ENCODE measurements at places on chromosomes 3 and 15.

DNA sequence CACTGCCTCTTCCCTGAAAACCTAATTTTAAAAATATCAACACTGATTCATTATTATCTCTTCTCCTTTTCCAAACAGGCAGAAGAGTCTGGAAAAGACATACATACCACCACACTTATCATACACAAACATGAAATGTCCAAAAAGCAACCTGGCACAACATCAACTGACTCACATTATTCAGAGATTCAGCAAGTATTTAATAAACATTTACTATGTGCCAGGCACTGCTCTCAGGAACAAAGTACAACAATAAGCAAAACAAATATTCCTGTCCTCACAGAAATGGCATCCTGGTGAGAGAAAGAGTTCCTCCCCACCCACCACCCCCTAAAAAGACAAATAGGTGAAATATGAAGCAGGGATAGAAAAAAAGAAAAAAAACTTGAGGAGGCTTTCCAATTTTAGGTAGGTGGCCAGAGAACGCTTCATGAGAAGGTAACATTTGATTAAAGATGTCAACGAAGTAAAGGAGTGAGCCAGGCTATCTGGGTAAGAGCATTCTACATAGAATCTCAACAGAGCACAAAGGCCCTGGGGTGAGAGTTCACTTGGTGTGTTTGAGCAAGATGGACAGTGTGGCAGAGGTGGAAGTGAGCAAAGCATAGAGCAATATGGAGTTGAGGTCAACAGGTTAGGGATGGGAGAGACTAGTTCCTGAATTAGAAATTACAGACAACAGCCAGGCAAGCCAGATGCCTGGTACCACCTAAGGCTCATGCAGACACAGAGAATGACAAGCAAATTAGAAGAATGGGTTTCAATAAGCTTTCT lies 141.7 kb downstream of the OSBPL10 start:
- no peak for DNase-seq

GRCh38 chr3:45647148-45647619 lies 42.0 kb upstream of the SACM1L start:
- no peak for DNase-seq

- DNase-seq, result no peak
These were observed 41.7 kb upstream of the ADAMTS17 start for GRCh38 chr15:100383302-100384107.

GRCh38 chr15:37537802-37538201 lies 396.6 kb upstream of the TMCO5A start:
- no peak for DNase-seq

GRCh38 chr3:102745881-102746280 lies 311.1 kb downstream of the ZPLD1 start:
- no peak for DNase-seq

DNA sequence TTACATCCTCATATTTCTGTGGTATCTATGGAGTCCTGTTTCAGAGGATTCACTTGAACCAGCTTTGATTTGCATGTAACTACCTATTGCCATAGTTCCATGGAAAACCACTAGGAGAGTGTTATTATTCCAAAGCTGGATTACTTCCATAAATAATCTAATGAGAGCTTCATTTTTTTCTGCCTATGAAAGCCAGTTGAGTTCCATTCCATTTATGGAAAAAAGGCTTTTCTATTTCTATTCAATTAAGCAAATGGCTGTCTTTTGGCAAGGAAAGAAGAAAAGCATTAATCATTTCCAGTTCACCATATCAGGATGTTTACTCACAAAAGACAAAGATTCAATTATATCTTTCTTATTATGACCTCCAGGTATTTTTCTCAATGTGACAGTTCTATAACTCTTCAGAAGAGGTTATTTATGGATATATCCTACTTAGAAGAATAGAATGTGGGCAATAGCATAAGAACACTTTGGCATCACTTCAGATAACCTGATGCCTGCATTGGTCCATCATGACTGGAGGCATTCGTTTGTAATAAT lies 259.9 kb upstream of the ZPLD1 start:
- DNase-seq, result no peak

DNA sequence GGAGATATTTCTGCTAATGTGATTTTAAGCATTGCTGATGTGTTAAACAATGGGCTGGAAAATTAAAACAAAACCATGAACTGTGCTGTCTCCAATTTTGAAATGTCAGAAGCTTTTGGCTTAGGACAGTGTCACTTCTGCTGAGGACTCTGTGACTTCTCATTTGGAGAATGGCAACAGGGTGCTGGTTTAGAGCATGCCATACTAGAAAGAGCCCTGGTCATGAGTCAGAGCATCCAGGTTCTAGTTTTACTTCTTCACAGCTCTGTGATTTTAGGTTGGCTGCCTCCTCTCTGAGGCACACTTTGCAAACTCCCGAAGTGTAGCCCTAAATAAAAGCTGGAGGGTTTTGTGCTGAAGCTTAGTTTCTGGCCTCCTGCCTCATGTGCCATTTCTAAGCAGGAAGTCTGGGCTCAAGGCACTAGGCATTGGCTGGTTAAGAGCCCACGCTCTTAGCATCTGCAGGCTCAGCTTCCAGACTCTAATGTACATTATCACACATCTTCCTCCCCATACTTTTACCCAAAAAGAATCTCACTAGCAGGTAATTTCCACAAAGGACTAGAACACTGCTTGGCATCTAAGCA lies 193.8 kb downstream of the CNTN3 start:
- no peak for DNase-seq

GRCh38 chr15:38454696-38455090 lies 766 bp downstream of the FAM98B start:
- no peak for DNase-seq

DNA sequence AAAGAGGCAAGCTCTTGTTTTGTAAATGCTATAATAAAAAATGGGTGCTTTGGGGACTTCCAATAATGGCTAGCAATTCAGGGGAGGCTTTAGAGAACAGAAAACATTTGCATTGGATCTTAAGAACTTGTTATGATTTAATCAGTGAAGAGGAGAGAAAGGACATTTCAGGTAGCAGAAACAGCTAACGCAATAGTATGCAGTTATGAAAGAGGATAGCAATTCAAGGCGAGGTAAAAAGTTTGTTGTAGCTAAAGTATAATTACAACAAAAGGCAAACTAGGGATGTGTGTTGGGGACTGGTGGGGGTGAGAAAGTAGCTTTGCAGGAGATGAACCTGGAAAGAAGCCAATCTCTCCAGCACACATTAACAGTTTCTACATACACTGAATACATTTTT lies 558.7 kb upstream of the SEMA6D start:
- no peak for DNase-seq

GRCh38 chr15:52225230-52225629 lies 34.0 kb upstream of the GNB5 start:
- no peak for DNase-seq

DNA sequence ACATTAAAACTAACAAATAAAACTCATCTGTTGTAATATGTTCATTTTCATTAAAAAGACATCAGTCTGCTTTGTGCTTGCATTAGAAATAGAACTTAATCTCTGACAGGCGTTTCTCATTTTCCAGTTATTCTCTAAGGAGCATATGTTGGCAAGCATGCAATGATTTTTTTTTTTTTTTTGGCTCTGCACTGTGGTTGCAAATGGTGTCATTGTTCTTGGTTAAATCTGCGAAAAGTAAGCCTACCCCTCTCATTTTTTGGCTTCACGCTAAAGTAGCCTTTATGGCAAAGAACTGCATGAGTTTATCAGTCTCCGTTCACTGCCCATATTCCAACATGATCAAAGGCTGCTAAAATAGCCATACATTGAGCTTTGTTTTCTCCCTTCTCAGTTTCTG lies 403.2 kb downstream of the MECOM start:
- no peak for DNase-seq

GRCh38 chr3:42051384-42052131 lies 39.6 kb upstream of the TRAK1 start:
- DNase-seq, result no peak

- DNase-seq, result no peak
These were observed 299.1 kb upstream of the MCTP2 start for GRCh38 chr15:93932164-93932776.

GRCh38 chr3:151580591-151580990 lies 119.7 kb upstream of the IGSF10 start:
- DNase-seq, result no peak

GRCh38 chr3:33103480-33103879 lies 6.5 kb upstream of the GLB1 start:
- DNase-seq, result no peak

DNA sequence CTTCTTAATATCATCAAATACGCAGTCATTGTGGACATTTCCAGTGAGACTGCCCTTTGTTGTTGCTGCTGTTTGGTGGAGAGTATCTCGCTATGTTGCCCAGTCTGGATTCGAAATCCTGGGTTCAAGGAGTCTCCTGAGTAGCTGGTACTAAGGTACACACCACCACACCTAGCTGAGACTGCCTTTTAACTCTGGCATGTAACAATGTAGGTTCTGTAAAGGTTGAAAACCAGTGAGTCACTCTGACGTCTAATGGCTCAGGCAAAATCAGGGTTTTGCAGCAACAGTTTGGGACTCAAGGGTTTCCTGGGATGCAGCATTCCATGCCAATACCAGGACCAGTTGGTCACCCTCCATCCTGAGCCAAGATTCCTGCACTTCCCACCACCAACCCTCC lies 52.2 kb downstream of the AQP9 start:
- no peak for DNase-seq

DNA sequence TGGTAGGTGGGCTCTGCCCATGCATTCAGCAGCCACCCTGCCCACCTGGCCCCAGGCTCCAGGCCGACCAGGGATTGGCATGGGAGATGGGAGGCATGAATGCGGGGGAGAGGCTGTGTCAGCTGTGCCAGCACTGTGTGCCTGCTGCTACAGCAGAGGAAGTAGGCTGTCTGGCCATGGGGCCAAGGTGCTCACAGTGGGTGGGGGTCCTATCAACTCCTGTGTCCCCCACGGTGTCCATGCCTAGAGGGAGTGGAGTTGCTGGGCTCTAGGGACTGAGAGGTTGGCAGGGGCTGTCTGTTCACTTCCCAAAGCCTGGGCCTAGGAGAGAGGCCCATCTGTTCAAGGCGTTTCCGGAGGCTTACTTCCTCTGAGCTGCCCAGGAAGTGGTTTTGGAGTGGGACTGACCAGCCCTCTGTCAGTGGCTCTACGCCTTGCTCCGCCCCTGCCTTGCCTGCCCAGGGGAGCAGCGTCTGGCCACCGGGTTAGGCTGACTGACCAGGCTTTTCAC lies 5.8 kb downstream of the PRKCD start:
- DNase-seq, result no peak

- DNase-seq, result no peak
These were observed 111.3 kb downstream of the ISL2 start for GRCh38 chr15:76447728-76448441.

- DNase-seq, result no peak
These were observed 80.9 kb upstream of the RPL32 start for GRCh38 chr3:12922306-12922705.

DNA sequence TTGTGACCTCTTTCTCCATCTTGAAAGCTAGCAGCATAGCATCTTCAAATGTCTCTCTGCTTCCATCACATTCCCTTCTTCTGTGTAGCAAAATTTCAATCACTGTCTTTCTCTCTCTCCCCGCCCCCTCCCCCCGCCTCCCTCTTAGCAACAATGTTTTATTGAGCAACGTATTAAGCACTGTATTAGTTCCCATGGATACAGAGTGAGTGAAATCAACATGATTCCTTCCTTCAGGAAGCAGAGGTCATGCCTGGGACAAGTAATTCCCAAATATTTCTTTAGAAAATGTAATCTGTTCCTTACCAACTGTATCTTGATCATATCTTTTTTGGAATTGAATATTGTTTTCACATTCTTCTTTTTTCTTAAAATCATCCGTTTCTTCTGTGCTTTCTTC lies 373.7 kb upstream of the NECTIN3 start:
- DNase-seq, result no peak

DNA sequence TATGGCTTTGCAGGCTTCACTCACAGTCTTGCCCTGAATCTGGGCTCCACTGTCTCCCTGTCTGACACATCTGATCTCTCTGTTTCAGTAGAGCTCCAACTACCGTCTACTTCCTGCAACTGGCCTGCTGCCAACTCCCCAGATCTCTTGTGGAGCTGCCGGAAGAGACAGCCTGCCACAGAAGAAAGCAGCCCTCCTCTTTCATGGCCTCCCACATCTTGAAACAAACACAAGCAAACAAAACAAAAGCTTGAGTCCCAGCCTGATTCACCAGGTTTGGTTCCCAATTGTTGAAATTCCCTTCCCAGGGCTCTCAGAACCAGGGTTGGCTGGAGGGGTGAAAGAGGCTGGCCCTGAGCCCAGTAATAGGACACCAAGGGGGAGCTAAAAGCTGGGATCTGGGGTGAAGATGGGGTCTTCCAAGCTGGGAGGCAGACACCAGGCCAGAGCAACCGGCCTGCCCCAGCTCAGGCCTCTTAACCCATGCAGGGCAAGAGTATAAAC lies 55.3 kb upstream of the CA12 start:
- peak; percentile 40 for DNase-seq

DNA sequence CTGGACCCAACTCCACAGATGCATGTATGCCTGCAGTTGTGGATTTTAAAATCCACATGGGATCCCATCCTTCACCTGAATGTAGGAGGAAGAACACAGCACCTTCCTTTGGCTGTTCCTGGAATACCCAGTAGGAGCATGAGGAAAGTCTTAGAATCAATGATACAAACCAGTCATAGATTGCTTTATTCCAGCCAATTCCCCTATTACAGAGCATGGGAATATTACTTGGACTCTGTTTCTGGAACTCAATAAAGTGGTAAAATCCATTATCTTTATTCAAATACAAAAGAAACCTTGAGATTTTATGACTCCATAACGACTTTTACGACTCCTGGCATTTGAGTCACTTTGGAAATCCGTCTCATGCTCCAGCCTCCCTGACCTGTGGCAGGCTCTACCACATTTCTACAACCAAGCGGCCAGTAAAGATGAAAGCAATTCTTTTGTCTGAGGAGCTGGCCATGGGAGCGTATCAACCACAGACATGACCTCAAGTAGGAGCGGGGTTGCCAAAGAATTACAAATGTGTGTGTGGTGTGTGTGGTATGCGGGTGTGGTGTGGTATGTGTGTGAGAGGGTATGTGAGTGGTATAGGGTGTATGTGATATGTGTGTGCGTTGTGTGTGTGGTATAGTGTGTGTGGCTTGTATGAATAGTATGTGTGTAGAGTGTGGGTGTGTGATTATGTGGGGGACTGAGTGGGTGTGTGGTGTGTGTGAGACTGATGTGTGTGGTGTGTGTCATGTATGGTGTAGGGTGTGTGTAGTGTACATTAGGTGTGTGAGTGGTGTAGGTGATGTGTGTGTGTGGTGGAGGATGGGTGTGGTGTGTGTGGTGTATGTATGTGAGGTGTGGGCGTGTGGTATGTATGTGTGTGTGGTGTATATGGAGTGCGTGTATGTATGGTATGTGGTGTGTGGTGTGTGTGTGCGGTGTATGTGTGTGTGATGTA lies 40.0 kb downstream of the ARRDC4 start:
- DNase-seq, result no peak

GRCh38 chr3:8239718-8240695 lies 261.6 kb upstream of the LMCD1 start:
- DNase-seq, result no peak

All from activated T-helper 9 cell treated with anti-CD3 and anti-CD28 coated beads, Interleukin-2, amount 50 U/mL, for 16 hours (primary cell).